NCI-H1417 (cell line): ENCODE measurements at places on chromosomes 6 and 20.

- no peak for DNase-seq
These were observed 61.8 kb downstream of the RPP40 start for GRCh38 chr6:4941782-4942672.

DNA sequence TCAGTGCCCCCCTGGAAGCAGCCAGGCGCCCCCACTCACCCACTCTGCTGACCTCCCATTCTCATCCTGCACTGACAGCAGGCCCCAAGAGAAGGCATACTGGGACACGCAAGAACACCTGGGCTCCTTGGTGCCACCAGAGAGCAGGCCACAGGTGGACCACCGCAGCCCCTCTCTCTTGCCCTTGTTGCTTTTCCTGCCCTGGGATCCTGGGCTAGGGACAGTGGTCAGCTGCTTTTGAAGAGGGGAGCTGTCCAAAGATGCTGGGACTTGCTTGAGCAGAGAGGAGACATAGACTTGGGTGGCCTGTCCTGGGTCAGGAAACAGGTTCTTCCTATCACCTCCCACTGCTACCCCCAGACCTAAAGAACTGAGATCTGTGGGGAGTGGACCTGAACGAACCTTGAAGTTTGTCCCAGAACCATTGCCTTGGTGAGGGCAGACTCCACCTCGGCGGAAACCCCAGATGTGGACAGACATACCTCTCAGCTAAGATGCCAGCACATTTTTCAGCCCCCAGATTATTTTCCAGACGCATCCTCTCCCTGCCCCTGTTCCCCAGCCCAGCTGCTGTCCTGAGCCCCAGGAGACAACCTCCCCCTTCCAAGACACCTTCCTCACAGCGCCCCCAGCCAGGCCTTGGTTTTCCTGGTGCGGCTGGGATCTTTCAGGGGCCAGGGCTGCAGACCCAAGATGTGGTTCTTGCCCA is 1.1 kb downstream of the GLP1R start:
- DNase-seq, result no peak

- DNase-seq, result no peak
These were observed 27.7 kb downstream of the EIF2S2 start for GRCh38 chr20:34084227-34084923.

DNA sequence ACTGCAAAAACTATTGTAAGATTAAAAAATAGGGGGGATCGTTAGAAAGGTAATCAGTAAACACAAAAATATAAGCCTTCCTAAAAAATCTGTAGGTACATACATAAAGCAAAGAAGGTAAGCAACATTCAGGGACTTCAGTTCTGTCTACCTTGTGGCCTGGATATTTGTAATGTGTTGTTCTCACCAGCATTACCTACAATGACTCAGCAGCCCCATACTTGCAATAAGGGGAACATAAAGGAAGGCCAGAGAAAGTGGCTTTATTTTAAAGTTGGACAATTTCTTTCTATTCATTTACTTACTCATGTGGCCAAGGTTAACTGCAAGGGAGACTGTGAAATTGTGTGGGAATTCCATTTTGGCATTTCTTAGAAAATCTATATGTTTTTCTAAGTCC is 277.2 kb upstream of the PREP start:
- no peak for DNase-seq

- no peak for DNase-seq
These were observed 111.7 kb upstream of the PTPRK start for GRCh38 chr6:128632131-128632530.
